ENCODE measurements at places on chromosomes 5 and 9.

- peak; percentile 86 for DNase-seq
Observed at GRCh38 chr5:114361724-114362196, at the start of gene KCNN2. TSS of gene KCNN2 (plus strand) at chr5:114362070. CDS start at chr5:114362140, 70 bp downstream.

DNA sequence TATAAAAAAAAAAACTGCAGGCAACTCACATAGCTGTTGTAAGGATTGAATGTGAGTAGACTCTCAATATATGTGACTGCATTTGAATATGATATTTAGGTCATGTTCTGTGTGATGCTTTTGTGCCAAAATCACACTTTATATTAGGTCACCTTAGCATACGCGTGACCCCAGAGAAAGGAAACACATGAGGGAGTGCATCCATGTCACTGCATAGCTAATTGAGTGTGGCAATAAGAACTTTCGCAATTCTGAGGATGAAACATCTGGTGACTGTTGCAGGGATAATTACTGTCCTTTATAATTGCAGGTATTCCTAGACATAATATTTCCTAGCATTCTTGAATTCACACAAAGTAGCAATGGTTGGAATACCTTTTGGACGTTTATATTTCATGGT lies 459.5 kb upstream of the KLF4 start:
- DNase-seq, result no peak

- DNase-seq, result no peak
Observed at GRCh38 chr5:98102936-98103335, 670.5 kb upstream of the RGMB start.

DNA sequence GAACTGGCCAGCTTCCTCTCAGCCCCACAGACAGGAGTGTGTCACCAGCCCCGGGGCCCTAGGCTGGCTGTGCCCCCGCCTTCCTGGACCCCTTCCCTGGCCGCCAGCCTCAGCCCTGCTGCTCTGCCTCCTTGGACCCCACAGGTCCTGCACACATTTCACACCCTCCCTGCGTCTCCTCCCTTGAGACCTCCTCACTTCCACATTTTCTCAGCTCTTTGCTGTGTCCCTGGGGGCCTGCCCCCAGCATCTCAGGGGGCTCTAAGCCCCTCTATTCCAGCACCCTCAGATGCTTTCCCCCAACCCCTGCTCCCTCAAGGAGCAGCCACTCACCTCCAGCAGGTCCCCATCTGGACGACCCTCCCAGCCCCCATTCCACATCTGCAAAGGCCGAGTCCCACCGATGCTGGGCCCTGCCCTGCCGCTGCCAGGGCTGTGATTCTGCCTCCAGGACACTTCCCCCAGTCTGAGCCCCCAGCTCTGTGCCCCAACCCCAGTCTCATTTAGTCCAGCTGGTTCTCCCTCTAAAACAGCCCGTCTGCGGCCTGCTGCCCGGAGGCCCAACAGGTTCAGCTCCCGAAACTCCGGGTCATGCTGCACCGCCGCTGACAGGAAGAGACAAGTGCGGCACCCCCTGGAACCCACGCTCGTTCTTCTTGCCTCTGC lies 4.2 kb downstream of the SLC34A3 start:
- DNase-seq, result no peak

DNA sequence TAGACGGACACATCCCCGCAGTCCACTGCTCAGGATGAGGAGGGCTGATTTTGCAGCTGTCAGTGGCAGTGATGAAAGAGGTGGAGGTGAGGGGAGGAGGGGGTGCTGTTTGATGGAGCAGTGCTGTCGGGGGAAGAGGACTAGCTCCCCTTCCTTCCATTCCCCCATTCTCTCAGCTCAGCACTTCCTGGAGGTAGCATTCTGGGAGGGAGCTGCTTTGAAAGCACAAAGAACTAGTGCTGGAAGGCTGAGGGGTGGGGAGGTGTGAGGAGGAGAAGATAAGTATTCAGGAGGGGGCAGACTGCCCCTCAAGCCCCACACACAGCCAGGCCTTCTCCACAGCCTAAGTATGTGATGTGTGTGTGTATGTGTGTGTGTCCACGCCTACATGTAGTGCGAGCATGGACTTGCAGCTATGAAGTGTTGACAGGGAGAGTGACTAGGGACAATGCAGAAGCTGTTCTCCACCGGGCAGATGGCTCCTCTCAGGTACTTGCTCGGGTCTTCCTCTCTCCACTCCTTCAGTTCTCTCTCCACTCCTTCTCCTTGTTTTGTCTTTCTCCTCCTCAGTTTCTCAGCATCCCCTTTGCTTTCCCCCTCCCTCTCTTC lies 65.5 kb upstream of the HSPA9 start:
- no peak for DNase-seq

DNA sequence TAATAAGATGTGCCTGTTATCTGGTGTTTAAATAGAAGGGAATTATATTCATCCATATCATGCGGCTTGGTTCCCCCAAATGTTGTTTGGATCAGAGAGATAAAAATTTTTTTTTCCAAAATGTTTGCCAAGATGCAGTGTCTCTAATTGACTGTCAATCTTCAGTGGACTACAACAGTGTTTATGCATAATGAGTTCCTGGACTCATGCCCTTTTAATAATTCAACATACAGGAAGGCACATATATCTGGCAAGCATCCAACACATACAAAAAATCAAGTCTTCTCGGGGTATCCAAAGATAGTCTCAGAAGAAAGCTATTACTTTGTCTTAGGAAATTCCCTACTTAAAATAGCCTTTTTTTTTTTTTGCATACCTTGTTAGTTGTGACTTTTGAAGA lies 1534.7 kb downstream of the EFNA5 start:
- DNase-seq, result no peak

DNA sequence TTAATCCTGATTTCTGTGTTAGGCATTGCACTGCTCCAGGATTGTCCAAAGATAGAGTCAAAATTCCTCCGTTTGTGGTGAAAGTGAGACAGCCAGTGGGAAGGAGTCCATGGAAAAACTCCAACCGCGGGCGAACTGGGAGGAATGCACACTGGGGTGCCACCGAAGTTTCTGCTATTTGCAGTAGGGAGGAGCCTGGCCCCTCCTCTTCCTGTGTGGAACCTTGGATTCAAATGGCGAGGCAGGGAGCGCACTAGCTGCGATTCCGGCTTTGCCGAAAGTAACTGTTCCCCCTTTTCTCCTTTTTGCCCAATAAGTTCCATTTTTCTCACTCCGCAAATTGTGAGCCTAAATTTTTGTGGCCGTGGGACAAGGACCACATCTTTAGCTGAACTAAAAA lies 9.3 kb downstream of the BAAT start:
- DNase-seq, result no peak

DNA sequence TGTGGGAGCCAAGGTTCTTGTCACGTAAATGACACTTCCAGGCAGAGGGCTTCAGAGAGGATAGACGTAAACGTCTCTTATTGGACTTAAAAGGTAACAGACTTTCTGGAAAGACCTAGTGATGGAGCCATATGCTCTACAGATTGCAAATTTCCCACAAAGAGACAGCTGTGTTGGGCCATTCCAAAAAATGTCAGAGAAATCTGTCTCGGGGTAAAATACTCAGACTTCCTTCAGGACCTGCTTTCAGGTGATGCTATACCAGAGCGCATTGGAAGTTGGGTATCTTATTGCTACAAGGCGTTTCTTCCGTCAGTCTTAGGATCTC lies 29.2 kb downstream of the PROP1 start:
- no peak for DNase-seq

DNA sequence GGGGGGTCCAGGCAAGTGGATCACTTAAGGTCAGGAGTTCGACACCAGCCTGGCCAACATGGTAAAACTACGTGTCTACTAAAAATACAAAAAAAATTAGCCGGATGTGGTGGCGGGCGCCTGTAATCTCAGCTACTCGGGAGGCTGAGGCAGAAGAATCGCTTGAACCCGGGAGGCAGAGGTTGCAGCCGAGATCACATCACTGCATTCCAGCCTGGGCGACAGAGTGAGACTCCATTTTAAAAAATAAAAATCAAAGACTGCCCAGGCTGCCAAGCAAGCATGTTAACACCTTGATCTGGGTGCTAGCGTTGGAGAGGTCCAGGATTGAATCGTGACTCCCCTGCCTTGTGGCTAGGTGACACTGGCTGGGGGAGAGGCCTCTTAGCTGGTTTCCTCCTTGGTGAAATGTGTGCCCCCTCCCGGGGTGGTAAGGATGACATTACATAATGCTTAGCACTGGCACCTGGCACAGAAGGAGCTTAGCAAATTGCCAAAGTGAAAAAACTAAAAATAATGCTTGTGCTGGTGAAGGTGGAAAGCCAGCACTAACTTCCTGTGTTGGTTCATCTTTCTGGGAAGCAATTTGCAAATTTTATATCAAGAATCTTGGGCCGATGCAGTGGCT lies 2.2 kb upstream of the CIZ1 start:
- DNase-seq, result no peak

DNA sequence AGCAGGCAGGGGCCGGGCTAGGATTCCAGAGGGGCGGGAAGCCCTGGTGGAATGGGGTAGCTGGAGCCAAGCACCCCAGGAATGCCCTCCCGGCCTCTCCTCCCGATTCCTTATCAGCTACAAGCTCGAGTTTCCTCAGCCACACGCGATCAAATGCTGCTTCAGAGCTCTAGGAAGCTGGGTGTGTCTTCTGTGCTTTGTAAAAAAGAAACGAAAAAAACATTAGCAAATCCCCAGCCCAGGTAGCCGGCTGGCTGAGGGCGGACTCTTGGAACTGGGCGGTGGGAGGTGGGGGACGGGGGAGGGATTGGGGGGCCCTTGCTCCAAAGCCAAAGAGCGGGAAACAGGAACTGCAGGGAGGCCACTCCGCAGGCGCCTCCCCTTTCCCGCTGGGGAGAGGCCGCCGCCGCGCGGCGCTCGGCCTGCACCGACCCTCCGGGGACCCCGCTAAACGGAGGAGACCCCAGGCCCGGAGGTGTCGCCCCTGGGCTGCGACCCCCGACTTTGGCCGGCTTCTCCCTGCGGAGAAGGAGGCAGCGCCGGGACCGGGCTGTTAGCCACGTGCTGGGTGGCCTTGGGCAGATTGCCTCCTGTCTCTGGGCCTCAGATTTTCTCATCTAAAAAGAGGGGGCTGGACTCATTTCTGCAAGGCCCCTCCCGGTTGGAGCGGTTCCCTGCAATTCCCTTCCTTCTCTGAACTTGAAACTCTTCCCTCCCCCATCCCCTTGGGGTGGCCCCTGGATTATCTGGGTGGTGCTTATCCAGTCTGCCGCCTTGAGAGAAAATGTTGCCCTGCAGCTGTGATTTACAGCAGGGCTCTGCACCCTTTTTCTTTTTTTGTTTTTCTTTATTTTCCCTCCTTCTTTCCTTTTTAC lies 40.9 kb upstream of the FABP6 start:
- peak; percentile 65 for DNase-seq

- DNase-seq, result no peak
Observed at GRCh38 chr5:132467287-132467984, 23.1 kb downstream of the IRF1 start.

DNA sequence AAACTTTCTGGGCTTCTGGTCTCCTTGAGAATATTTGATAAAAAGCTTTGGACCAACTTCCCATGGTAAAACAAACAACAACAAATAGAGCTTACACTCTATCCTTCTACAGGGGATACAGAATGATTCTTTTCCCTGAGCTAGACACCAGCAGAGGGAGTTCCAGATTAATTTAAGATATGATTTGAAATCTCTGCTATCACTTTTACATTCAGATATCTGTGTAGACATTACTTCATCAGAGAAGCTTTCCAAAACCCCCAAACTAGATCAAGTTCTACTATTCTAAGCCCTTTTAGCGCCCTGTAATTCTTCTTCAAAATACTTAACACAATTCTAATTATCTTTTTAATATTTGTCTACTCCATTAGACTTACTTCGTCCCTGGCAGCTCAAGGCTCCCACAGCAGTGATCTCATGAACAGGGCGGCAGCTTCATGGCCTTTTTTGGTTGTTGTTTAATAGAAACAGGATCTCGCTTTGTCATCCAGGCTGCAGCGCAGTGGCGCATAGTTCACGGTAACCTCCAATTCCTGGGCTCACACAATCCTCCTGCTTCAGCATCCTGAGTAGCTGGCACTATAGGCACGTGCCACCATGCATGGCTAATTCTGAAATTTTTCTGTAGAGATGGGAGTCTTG lies 955 bp upstream of the GALNT12 start:
- no peak for DNase-seq

- no peak for DNase-seq
Observed at GRCh38 chr5:23461576-23461975, 45.8 kb upstream of the PRDM9 start.

DNA sequence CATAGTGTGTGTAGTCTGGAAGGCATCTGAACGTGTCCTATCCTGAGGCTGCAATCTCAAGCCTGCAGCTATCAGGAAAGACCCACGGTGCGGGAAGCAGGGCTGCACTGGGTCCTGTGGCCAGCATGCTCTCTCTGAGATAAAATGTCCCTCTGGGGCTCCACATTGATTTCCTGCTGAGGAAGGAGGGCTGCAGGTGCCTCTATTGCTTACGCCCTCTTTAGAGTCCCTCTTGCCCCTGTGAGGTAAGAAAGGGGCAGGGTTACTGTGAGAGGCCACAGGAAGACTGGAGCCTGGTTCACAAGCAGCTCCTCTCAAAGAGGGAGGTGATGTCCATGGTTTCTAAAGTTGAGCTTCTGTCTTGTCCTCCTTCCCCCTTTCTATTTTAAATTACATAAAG lies 299.9 kb upstream of the RFX3 start:
- no peak for DNase-seq

- DNase-seq, result no peak
Observed at GRCh38 chr9:73575101-73576060, 423.7 kb downstream of the ANXA1 start.

- no peak for DNase-seq
Observed at GRCh38 chr9:74595286-74595685, 98.2 kb downstream of the RORB start.

DNA sequence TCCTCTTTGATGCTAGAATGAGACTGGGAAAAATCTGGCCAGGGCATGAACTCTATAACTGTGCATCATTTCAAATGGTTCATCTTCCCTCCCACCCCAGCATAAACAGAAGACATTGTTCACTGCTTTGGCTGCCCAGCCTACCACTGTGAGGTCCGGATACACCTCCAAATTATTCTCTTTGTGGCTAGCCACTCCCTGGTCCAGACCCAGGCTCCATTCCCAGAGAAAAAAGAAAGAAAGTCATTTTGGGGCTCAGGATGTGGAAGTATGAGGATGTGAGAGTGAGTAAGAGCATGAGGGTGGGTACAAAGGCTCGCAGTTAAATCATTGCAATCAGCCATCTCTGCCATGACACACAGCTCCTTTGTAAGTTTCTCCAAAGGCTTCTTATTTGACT lies 559.2 kb downstream of the PSAT1 start:
- DNase-seq, result no peak

DNA sequence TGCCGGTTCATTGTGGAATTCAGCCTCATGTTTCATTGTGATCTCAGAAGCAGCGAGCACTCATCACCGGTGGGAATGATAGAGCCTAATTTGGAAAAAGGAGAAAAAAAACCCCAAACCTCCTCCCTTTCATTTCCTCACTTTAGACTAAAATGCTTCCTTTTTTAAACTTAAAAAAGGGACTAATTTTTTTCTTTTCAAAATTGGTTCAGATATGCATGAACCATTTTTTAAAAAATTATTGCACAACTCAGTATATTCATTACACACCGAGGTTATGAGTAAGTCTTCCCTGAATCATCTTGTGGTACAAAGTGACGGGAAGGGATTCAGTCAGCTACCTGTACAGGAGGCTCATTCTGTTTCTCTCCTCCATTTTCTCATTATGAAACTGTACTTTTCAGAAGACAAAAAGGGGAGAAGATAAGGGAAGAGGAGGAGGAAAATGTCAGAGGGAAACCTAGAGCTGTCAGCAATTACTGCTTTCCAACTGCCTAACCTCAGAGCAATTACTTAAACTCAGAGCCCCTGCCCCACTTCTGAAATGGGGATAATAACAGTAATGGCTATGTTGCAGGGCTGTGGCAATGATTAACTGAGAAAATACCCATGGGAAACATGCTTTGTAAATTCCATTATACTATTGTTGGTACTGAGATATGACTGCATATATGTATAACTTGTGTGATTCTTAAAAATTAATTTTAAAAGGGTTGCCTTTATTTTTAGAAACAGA lies 24.0 kb downstream of the GALNT10 start:
- DNase-seq, result no peak
